ENCODE measurements at places on chromosomes 7 and 10.

DNA sequence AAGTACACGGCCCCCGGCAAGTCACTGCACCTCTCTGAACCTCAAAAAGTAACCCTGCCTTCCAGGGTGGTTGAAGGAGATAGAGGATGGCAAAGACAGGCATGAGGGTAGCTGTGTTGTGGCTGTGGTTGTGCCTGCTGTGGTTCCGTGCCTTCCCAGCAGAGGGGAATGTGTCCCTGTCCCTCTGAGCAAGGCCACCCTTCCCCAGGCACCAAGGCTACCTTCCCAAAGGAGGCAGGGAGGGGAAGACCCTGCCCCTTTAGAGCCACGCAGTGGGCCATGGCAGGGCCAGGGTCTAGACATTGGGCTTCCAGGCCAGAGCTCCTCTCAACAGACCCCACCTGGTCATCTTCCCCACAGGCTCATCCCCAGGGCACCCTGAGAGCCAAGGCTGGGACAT, 18.8 kb downstream of the CRHR2 start:
- no peak for DNase-seq

GRCh38 chr7:147071536-147071935, 954.9 kb downstream of the CNTNAP2 start:
- no peak for DNase-seq

- no peak for DNase-seq
These were observed 163.8 kb downstream of the PRPF18 start for GRCh38 chr10:13750299-13751190.

- DNase-seq: peak; percentile 69
These were observed at the start of gene CHST3 for GRCh38 chr10:71964098-71964742. Gene CHST3 (plus strand): TSS chr10:71964395. CDS start chr10:72005843, 41,448 bp downstream.

DNA sequence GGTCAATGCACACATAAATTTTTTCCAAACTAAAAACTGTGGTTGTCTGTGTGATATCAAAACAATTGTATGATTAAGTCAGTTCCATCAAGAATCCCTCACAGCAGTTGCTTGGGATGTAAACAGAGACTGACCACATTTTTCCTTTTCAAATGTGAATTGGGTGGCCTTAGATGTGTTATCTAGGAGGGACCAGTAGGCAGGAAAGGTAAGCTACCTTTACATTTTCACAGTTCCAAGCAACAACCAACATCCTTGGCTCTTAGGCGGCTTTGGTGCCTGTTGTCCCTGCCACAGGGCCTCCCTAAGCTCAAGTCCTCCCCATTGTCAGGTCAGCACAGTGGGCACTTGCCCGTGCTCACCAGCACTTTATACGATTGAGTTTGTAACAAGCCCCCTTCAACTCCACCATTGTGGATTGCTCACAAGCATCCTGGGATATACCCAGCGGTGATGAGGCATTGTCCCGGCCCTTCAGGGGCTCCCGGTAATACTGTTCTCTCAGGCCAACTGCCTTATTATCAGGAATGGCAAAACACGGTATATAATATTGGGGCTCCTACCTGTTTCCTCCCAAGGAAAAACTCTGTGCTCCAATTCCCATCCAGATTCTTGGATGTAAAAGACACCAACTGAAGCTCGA, 114.9 kb upstream of the ANKRD1 start:
- DNase-seq: no peak

DNA sequence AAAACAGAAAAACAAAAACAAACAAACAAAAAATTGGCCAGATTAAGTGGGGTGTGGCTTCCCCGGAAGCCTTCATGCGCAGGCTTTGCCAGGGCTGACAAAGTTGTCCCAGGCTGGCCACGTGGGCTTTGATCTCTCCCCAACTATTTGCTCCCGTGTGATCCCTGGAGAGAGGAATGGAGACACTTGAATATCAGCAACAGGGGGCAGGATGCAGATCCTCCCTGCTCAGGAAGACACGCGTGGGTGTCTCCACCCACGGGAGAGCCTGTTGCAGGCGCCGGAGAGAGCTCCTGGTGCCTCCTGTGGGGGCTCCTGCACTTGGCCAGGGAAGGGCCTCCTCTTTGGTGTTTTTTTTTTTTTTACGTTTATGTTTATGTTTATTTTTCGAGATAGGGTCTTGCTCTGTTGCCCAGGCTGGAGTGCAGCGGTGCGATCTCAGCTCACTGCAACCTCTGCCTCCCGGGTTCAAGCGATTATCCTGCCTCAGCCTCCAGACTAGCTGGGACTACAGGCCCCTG, 19.0 kb downstream of the TRIM56 start:
- no peak for DNase-seq

DNA sequence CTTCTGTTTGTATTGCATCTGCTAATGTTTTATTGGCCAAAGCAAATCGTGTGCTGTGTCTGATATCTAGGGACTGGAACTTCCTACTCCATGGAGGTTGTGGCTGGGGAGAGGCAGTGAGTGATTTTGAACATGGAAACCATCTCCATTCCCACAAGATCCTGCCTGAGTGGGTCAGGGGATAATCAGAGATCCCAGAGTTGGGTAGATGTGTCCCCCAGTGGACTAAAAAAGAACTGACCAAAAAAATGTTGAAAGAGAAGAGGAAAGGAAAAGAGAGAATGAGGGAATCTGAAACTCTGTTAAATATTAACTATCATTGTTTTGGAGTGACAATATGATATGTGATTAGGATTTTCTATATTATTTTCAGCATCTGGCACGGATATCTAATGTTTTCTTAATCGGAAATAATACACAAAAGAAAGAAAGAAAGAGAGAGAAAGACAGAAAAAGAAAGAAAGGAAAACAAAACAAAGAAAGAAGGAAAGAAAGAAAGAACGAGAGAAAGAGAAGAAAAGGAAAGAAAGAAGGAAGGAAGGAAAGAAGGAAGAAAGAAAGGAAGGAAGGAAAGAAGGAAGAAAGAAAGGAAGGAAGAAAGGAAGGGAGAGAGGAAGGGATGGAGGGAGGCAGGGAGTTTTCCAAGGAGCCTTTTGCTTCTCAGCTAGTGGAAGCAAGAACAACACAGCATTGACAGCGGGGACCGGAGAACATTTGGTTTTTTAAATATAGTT, 638.5 kb downstream of the CCSER2 start:
- DNase-seq: no peak

DNA sequence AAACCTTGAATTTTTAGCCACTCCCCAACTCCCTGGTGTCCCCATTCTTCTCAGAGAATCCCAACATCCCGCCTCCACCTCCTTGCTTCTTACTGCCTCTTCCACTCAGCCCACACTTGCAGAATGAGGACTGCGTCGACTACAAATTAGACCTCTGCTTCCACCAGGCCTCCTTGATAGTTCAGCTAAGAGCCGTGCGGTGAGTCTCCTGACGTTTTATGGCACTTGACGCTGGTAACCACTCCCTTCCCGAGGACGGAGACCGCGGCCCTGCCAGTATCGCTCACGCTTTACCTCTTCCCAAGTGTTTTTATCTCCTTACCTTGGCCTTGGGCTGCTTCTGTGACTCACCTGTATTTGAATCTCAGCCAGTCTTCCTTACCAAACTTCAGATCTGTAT, 31.1 kb downstream of the RBM17 start:
- DNase-seq: no peak

- DNase-seq: peak; percentile 27
These were observed 31.3 kb upstream of the ZNRF2 start for GRCh38 chr7:30252885-30253795.

DNA sequence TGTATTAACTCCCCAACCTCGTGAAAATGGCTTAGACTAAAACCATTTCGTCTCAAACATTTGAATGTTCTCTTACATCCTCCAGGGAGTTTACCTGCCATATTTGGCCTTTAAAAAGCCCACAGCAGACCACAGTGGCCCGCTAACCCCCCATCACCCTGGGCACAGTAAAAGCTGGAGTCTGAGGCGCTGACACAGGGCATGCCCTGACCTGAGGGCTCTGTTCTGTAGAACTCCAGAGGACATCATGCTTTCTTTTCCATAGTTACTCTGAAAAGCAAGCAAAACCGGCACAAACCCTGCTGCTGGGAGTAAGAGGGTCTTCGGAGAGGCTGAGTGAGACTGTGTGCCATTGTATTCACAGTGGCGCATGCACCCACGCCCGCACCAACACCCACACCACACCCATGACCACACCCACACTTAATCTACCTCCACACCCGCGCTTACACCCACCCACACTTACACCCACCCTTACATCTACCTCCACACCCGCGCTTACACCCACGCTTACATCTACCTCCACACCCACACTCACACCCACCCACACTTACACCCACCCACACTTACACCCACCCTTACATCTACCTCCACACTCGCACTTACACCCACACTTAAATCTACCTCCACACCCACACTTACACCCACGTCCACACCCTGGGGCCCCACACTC, 32.1 kb downstream of the LRRC27 start:
- DNase-seq: peak; percentile 11

DNA sequence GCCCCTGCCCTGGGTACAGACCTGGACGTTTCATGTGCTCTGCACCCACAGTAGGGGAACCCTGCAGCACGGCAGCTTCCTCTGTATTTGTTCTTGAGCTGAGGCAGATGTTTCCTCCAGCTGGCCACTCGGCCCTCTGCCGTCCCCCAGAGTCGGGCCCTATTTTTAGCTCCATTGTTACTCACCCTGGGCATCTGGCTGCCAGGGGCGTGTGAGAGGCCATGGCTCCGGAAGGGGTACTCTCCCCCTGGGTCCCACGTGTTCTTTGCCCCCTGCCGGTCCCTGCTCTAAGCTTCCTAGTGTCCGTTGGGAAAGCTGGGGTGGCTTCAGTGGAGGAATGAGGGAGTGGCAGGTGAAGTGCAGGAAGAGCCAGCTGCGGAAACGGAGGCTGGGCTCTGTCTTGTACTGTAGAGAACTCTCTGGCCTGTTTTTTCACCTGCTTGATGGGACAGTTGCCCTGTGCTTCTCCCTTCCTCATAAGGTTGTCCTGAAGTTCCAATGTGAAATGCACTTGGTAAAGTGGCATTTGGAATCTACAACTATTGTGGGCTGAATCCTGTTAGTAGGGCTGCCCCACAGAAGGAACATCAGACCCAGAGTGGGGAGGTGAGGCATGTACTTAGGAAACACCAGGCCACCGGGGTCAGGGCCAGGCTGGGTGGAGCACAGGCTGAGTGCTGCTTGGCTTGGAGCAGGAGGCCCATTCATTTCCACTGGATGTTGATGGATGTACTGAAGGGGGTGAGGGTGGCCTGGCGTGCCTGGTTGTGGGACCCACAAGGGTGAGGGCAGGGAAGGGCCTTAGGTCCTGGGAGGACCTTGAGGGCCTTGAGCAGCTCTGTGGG, 30.6 kb downstream of the PALD1 start:
- peak; percentile 59 for DNase-seq

DNA sequence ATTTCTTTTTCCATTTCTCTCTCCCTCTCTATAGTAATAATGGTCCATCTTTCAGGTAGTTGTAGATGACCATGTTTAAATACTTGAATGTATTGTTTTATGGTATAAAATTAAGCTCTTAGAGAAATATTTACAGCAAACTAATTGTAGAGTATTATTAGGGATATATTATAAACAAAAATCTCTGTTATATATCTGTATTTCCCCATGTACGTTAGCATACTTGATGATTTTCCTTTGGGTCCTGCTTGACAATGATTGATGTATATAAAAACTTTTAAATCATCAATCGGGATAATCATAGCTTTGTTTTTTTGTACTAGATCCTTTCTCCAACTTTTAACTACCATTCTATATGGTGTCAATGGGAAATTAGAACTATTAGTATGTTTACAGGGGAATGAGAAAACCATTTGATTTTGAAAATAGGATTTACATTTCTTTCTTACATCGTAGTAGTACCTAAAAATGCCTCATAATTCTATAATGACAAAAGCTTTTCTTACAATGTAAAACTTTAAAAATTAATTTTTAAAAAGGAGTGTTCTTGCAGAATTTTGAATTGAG, 117.5 kb upstream of the CDK13 start:
- no peak for DNase-seq

GRCh38 chr7:109694149-109695071, 1124.7 kb downstream of the DNAJB9 start:
- DNase-seq: no peak

- DNase-seq: peak; percentile 84
These were observed at the start of gene COPS6 for GRCh38 chr7:100088621-100089457. Gene COPS6 (plus strand): TSS chr7:100088969. CDS start chr7:100088991, 22 bp downstream.

DNA sequence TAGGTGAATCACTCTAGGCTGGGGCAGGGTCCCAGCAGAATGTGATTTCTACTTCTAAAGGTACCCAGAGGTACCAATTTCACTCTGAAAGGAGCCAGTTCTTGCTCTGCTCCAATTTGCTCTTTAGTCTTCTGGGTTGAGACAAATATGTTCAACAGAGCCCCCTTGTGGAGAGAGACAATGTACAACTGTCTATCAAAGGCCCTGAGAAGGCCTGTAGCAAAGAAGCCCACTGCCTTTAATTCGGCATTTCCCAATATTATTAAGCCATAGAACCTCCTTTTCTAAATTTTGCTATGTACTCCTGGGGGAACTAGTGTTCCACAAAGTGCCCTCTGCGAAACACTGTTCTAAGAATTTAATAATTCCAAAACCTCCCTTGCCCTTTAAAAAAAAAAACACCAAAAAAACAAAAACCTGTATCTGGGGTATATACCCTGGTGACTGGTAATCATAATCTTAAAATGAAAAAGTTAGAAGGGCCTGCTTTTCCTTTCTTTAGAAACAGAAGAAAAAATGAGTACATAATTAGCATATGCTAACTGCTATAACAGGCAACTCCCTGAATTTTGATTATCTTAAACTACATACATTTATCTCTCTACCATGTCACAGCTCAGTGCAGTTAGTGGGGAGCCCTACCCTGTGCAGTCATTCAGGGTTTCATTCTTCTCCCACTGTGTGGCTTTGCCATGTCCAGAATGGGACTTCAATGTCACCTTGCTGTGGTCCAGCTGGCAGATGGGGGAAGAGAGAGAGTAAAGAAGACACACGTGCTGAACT, 160.9 kb upstream of the BMPER start:
- DNase-seq: no peak

DNA sequence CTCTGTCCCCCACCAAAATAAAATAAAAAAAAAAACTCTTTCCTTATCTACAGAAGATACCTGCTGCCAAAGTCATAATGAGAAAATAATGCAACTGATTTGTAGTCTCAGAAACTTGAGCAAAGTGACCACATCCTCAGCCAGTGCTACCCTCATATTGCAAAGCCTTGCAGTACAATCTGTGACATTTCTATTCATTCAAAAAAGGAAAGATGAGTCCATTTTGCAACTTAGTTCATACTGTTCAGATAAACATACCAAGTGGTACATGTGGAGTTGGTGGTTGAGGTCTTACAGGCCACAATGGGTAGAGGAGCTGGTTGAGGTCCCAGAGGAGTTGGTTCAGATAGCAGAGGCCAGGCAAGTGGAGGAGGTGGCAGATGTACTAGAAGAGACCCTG, 6.5 kb upstream of the EIF5AL1 start:
- no peak for DNase-seq

GRCh38 chr10:84194424-84195043, at the start of gene CDHR1:
Gene CDHR1 (plus strand): TSS chr10:84194537. CDS start chr10:84194761, 224 bp downstream.
- DNase-seq: peak; percentile 16
